T-cell (primary cell): ENCODE measurements at places on chromosomes 5 and 9. TPM values are rescaled to one million over a fixed set of nuclear protein-coding genes. Genes with fewer than 3 reads are reported as not detected.

GRCh38 chr9:847505-847904 lies 6.0 kb downstream of the DMRT1 start:
- no peaks in the 10 kb centered on the region for H3K4me1 ChIP-seq
- H3K36me3 ChIP-seq: no peaks in the 10 kb centered on the region
- no peak for DNase-seq

- peaks cover 17% of the 10 kb centered on the region for H3K27me3 ChIP-seq
- H3K4me1 ChIP-seq: peaks cover 41% of the 10 kb centered on the region
- DNase-seq: no peak
- H3K27ac ChIP-seq: peak overlapping the region; percentile 82
- H3K36me3 ChIP-seq: no peaks in the 10 kb centered on the region
Measured at GRCh38 chr9:128128836-128129590, 1.5 kb upstream of the PTGES2 start.

DNA sequence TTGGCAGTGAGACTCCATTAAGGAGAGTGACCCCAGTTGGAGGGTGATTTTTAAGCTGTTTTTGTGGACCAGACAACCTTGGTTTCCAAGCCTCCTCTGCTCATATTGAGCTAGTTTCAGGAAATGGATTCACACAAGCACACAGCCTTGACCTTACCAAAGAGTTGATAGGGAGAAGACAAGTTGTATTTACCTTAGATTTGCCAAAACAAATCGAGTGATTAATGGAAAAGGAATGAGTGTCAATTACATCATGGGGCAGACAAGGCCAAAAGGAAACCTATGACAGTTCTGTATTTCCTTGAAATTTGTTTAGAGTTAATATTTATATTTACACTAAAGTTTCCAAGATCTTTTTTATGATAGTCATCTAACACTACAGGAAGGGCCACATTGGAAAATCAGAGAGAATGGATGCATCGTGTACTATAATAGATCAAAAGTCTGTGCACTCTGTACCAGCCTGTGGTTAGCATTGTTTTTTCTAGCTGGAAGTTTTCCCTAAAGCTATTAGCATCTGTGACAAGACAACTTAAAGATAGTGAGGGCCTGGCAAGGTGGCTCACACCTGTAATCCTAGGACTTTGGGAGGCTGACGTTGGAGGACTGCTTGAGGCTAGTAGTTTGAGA lies 86.0 kb upstream of the FER start:
- H3K27me3 ChIP-seq: no peaks in the 10 kb centered on the region
- H3K36me3 ChIP-seq: no peaks in the 10 kb centered on the region
- H3K4me3 ChIP-seq: no peak overlapping the region
- no peak for DNase-seq
- H3K4me1 ChIP-seq: no peaks in the 10 kb centered on the region

GRCh38 chr9:127421057-127421456 lies 3.1 kb upstream of the ZNF79 start:
- H3K27me3 ChIP-seq: no peaks in the 10 kb centered on the region
- H3K4me1 ChIP-seq: peaks cover 36% of the 10 kb centered on the region
- DNase-seq: no peak
- H3K36me3 ChIP-seq: no peaks in the 10 kb centered on the region
- H3K4me3 ChIP-seq: no peak overlapping the region

DNA sequence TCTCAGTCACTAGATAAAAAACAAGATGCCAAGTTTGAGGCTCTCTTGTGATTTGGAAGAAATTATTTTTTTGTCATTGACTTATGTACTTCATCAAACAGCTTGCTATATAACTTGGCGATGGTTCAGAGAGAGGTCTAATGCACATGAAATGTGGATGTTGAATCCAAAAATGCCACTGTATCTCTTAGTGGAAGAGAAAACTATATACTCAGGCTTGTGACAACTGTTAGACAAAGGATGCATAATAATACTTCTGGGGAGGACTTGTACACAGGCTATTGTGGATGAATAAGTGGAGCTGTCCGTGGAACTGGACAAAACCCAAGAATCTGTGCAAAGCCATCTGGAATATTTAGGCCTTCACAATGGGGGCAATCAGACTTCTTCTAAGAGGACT lies 162.9 kb upstream of the NMUR2 start:
- H3K27ac ChIP-seq: no peak overlapping the region
- H3K27me3 ChIP-seq: no peaks in the 10 kb centered on the region
- no peak overlapping the region for H3K4me3 ChIP-seq
- H3K36me3 ChIP-seq: no peaks in the 10 kb centered on the region

DNA sequence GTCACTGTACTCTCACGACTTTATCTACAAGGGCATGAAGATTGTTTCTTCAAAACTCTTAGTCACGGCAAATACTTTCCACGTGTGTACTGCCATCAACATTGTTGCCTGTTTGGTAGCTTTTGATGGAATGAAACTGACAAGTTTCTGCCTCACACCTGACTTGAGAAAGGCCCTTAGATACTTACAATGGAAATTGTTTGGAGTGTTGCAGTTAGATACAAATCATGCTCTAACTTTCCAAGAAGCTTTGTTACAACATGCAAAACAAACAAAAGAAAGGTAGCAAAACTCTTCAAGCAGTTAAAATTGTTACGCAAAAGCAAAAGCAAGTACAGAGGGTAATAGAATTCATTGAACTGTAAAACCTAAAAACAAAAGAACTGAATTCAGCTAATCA lies 91.1 kb upstream of the TLE4 start:
- no peak for DNase-seq
- H3K4me1 ChIP-seq: no peaks in the 10 kb centered on the region
- no peaks in the 10 kb centered on the region for H3K36me3 ChIP-seq
- H3K4me3 ChIP-seq: no peak overlapping the region

DNA sequence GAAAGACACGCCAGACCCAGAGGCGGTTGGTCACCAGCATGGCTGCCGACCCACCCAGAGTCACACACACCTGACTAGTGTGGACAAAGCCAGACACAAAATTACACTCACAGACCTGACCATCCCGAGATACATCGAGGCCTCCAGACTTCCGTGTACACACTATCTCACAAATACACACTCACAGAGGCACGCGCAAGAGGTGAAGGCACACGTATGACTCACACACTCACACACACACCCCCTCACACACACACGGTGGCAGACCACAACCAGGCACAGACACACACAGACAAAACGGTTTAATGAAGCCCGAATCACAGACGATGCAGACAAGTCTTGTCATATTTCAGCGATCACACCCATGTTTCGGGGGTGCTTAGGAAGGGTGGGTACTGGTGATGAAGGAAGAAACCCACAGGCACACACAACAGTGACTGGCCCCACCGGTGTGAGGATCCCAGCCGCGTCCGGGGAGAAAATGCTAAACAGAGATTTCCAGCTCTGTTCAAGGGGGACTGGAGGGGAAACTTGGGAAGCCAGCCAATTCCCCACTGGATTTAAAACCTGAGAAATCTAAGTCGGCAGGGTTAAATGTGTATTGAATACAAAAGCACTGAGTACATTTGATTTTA lies 51.3 kb downstream of the CRB2 start:
- H3K27ac ChIP-seq: no peak overlapping the region
- peaks cover 3% of the 10 kb centered on the region for H3K4me1 ChIP-seq

The KIAA1191 gene
- 70.9 TPM for total RNA-seq

The GMCL2 gene
- not detected for total RNA-seq

The TNFSF8 gene
- 44.6 TPM for total RNA-seq

The PCDHB9 gene
- 0.23 TPM for total RNA-seq

The PFN3 gene
- not detected for total RNA-seq
